ENCODE measurements at places on chromosomes 11 and 22. TPM values are rescaled to one million over a fixed set of nuclear protein-coding genes. Genes with fewer than 3 reads are reported as not detected.
A peak's percentile ranks its signal among the peaks of the same experiment; 100 is the strongest.

OR52A1 gene
- total RNA-seq: not detected

TOM1 gene
- total RNA-seq: 12.6 TPM

SLN gene
- 21.1 TPM for total RNA-seq

OAF gene
- 3.0 TPM for total RNA-seq

OR8A1 gene
- not detected for total RNA-seq

PRRG4 gene
- total RNA-seq: 0.18 TPM

GRCh38 chr11:86713552-86713951, 41.1 kb upstream of the ME3 start:
- no peak for DNase-seq

GRCh38 chr11:66768818-66769217, 39.8 kb upstream of the SPTBN2 start:
- no peak for DNase-seq

DNA sequence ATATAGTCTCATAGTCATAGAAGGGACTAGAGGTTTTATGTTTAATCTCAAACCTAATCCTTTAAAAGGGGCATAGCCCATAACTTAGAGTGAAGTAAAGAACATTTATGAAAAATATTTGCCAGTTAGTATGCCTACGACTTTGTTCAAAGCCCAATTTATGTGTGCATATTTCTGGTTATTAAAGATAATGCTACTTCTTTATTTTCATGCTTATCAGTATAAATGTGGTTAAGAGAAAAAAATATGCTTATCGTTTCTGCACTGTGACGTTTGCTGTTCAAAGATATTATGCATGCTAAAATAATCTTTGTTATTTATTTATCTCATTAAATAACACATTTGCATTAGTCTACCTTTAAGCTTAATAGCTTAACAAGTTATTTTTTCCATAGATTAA, 343.9 kb downstream of the DYNC2H1 start:
- DNase-seq: no peak

GRCh38 chr11:99671808-99672409, 651.2 kb downstream of the CNTN5 start:
- no peak for DNase-seq

GRCh38 chr11:8948886-8949285, 6.1 kb upstream of the ASCL3 start:
- DNase-seq: no peak

GRCh38 chr11:43810929-43811596, 69.6 kb upstream of the ALKBH3 start:
- DNase-seq: peak; percentile 40
